ENCODE measurements at places on chromosomes 16 and 17.

GRCh38 chr16:47323241-47323640 lies 137.6 kb downstream of the ITFG1 start:
- no peak for DNase-seq

DNA sequence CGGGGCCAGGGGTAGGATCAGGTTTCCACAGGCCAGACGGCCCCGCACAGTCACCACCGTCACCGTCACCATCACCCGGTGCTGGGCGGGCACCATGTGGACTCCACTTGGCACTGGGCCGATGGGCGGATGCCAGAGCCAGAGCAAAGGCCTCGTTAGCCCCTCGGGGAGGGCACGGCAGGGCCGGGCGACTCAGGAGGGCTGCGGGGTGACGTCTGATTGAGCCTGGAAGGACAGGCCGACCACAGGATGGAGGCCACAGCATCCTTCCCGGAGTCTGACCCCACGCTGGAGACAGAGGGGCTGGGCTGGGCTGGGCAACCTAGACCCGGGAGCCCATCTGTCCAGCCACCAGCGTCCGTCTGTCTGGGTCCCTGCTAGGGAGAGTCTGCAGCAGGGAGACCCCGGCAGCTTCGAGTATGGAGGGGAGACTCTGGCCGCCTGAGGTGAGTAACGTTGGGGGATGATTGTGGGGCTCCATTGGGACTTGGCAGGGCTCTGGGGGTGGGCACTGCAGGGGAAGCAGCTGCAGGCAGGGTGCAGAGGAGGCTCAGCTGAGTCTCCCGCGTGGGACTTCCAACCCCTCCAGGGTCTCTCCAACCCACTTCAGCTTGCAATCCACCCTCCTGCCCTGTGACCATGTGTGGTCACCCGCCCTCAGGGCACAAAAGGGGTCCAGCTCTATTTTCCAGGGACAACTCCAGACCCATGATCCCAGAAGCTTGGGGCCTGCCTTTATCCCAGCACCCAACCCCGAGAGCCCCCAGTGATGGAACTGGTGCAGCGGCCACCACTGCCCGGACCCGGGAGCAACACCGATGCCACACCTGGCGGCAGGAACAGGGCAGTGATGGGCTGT lies 22.6 kb downstream of the SLC25A10 start:
- no peak for DNase-seq

GRCh38 chr17:19302791-19303331 lies 59.7 kb downstream of the B9D1 start:
- DNase-seq, result peak; percentile 29

- DNase-seq, result peak; percentile 58
Observed at GRCh38 chr17:77451245-77451893, 310.6 kb downstream of the SEC14L1 start.

DNA sequence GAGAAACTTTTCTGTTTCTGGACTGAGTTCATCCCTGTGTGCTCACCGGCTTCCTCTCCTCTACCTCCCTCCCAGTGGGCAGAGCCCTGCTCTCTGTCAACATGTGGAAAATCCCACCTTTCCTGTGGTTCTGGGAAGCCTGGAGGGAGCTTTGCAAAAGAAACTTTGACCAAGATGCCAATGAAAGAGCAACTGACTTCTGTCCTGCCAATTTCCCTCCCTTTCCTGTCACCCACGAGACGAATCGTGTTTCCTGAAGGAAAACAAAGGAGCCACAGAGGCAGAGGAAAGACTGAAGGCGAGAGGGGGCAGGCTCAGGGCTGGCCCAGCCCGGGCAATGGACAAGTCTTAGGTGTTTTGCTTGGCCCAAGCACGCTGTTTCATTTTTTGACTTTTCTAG lies 82.8 kb downstream of the PLCG2 start:
- DNase-seq, result no peak
